SW 1271 (cell line): ENCODE measurements at places on chromosomes 12 and 14.

DNA sequence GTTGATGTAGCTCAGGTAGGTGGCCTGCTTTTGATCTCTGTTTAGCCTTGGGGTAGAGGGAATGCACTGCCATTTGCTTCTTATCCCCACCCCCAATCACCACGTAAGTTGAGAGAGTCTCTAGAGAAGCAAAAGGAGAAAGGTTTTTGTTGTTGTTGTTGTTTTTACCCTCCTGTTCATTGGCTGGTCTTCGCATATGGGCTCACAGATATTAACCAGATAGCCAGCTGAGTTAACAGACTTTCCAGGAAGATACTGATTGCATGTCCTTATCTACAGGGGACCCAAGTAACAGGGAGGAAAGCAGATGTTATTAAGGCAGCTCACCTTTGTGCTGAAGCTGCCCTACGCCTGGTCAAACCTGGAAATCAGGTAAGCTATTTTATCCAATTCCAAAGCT is 2.9 kb downstream of the PA2G4 start:
- DNase-seq = no peak

GRCh38 chr12:132277374-132277941 is 51.9 kb downstream of the GALNT9 start:
- no peak for DNase-seq

DNA sequence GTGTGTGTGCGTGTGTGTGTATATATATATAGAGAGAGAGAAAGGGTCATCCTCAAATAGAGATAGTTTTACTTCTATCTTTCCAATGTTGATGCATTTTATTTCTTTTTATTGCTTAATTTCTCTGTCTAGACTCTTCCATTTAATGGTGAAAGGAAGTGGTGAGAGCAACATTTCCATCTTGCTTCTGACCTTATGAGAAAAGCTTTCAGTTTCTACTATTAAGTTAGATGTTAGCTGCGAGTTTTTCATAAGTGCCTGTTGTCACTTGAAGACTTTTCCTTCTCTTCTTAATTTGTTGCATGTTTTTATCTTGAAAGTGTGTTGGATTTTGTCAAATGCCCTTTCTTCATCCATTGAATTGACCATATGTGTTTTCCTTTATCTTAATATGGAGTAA is 304.4 kb upstream of the FAR2 start:
- DNase-seq = no peak

DNA sequence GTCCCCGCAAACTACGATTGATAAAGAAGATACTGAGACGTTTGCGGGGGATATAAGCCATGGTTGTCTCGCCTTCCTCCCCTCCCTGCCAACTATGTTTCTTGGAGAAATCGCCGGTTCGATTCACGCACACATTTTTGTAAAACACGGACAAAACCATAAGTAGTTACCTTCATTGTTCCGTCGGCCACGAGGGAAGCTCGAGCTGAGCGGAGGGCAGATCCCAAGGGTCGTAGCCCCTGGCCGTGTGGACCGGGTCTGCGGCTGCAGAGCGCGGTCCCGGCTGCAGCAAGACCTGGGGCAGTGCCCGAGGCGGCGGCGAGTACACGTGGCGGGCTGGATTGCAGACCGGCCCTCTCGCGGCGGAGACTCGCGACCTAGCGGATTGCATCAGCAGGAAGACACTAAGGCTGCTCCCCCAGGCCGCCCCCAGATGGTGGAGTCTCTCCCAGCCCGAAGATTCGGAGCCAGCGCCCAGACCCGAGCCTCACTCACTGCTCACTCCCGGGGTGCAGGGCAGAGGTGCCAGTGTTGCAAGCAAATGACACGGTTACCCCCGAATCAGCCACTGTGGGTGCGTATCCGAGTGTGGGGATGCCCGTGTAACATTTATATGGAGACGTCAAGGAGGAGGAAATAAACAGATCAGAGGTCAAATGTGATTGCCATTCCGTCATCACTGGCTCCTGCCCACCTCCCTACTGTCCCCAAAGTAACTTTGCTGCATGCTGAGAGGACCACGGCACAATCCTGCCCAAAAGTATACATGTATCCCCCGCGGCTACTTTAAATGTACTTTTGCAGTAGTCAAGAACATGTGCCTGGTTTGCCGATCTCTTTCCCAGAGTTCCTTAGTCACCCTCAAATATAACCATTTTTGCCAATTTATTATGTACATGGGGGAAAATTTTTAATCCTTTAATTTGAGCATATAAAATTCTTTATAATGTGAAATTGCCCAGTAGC is at the start of gene BCAT1:
Gene BCAT1 (minus strand): TSS at position 345 of the 966 bp plus-strand sequence. CDS start 169 bp downstream, at position 176.
- no peak for DNase-seq

- peak; percentile 25 for DNase-seq
These were observed 212.8 kb upstream of the BMP4 start for GRCh38 chr14:54169254-54169924.

GRCh38 chr14:93462479-93462878 is 31.7 kb downstream of the UNC79 start:
- DNase-seq = no peak

DNA sequence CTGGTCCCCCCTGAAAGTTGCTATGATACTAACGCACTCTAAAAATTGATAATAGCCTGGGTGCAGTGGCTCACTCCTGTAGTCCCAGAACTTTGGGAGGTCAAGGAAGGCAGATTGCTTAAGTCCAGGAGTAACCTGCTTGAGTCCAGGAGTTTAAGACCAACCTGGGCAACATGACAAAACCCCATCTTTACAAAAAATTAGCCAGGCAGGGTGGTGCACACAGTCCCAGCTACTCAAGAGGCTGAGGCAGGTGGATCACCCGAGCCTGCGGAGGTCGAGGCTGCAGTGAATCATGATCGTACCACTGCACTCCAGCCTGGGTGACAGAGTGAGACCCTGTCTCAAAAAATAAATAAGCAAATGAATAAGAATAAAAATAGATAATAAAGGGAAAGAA is 42.9 kb downstream of the HEATR5A start:
- no peak for DNase-seq

GRCh38 chr14:70641548-70642302 is at the start of gene TTC9:
Gene TTC9, plus strand, starts transcription at chr14:70641916. Its CDS starts 214 bp downstream, at chr14:70642130.
- no peak for DNase-seq

DNA sequence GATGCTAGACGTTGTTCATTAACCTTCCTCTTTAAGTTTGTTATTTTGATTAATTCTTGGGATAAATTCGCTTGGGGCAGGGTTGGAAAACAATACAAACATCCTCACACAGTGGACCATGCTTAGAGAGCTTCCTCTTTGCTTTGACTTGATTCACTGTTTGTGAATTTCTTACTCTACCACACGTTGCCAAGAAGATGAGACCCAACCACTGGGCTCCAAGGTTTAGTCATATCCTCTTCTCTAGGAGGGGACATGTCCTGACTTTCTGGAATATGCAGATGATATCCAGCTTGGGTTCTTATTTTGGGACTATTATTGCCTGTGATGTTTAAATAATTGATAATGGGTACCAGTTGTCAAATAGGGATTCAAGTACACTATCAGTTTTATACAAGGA is 428.2 kb downstream of the ATP23 start:
- no peak for DNase-seq

DNA sequence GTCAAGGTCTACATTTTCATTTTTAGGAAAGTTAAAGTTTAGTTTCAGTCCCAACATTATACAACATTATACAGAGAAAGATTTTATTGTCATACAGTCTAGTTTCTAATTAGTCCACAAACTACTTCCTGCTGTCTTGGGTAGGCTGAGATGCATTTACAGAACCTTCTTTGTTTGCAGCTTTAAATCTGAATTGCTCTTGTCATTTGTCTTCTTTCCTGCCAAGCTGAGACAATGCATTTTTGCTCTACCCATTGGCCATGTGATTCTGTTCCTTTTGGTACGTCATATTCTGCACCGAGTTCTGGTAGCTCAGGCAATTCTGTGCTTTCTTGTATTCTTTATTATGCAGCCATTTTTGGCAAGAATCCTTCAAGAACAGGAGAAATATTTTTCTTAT is 228.5 kb downstream of the ATP23 start:
- no peak for DNase-seq

- no peak for DNase-seq
These were observed 101.4 kb downstream of the GPR65 start for GRCh38 chr14:88106377-88106776.

DNA sequence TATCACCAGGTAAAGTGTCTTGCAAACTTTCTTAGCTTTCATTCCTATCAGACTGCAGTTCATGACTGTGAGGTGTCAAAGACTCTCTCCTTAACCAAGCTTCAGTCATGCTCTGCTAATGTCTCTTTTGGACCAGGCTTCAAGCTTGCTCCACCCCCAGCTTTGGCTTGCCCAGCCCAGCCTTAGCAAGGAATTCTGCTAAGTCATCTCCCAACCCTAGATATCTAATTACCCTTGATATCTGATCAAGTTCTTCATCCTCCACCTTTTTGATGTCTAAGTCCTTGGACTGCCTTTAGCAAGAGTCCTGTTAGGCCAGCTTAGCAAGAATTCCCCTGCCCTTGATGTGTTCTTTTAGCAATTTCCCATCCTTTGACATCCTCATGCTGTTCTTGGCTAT is 108.9 kb upstream of the FGD4 start:
- no peak for DNase-seq

DNA sequence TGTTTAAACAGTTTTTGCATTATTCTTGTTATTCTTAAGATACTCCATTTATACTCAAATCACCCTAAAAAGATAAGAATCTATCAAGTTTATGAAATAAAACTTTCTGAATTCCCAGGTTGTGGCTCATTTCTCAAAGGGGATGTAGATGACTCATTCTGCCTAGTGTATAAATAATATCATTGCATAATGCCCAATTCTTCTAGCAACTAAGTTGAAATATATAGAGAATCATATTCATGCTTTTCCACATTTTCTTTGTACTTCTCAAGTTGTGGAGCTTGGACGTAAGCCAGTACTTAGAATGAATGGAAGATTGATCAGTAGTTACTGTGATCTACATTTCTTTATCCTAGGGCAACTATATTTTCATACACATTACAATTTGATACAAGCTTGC is 201.1 kb downstream of the PPFIA2 start:
- no peak for DNase-seq

- no peak for DNase-seq
These were observed 1.9 kb downstream of the CACNA2D4 start for GRCh38 chr12:1916371-1917171.

DNA sequence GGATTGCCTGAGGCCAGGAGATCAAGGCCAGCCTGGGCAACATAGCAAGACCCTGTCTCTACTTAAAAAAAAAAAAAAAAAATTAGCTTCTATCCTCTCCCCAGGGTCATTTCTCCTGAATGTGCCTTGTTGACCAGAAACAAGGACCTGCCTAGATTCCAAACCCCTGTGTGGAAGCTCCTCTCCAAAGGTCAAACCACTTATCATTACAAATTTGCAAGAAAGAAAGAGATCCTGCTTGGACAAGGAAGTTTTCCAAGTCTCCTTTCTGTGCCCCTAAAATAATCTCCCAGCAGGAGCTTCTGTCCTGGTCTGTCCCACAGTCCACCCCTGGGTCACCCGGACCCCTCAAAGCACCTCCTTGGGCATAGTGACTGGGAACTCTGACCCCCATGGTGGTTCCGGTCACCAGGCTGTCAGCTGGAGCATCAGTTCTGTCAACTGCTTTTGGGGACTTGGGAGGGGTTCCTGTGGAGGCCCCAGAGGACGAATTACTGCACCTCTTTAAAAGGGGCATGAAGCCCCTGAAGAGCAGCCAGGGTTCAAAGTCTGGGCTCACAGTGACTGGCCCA is 38.4 kb downstream of the ACTN1 start:
- DNase-seq = no peak

DNA sequence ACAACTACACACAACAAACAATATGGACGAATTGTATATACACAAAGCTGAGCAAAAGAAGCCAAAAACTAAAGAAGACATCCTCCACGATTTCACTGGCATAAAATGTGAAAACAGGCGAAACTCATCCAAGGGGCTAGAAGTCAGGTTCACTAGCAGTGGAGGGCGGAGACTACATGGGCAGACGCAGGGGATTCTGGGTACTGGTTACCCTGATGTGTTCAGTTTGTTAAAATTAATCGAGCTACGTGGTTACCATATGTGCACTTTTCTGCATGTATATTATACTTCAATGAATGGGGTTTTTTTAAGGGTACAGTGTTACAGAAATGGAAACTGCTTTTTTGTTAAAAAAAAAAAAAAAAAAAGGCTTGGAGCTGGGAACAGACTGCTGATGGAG is 12.3 kb downstream of the KDM2B start:
- DNase-seq = no peak

GRCh38 chr14:90890322-90891020 is 74.2 kb upstream of the TTC7B start:
- no peak for DNase-seq

- no peak for DNase-seq
These were observed 174.9 kb downstream of the LRRK2 start for GRCh38 chr12:40399656-40400055.

DNA sequence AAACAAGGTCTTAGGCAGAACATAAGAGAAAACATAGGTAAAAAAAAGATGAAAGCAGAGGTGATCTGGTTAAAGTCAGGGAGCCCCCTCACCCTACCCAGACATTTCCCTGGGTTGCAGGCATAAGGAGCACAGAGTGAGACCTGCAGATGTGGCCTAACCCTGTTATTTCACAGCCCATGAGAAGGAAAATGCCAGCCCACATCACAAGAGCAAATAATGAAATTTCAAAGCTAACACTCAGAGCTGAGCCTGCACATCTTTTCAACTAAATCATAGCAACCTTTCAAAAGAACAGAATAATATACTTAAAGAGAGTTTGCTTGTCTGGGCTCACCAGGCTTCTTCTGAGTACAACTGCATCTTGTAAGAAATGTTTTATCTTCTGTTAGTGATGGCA is 295.4 kb downstream of the RPAP3 start:
- no peak for DNase-seq

DNA sequence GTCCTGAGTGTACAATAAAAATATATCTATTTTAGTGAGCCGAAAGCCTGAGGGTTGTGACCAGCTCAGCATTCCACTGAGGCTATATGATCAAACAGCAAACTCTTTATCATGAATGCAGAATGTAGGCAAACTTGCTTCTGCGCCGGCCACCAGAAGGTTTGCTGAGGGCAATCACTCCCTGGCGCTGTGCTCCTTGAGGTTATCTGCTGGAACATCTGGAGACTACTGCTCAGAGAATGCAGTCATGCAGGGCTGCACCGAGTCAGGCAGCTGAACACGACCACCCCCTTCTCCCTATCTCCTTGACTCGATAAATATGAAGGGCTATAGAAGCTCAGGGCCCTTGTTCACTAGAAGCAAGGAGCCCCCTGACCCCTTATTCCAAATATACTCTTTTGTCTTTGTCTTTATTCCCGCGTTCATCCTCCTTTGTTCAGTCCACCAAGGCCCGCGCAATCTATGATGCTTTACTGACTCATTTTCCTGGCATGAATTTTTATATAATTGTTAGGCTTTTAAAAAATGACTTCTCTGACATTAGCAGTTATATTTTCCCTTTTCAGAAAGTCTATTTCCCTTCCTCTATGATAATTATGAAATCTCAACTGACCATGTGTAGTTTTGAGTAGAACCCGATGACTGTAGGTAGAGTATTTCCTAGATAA is 1089.3 kb downstream of the SLC16A7 start:
- DNase-seq = peak; percentile 18

GRCh38 chr12:94988471-94988870 is 15.0 kb downstream of the NDUFA12 start:
- DNase-seq = no peak

DNA sequence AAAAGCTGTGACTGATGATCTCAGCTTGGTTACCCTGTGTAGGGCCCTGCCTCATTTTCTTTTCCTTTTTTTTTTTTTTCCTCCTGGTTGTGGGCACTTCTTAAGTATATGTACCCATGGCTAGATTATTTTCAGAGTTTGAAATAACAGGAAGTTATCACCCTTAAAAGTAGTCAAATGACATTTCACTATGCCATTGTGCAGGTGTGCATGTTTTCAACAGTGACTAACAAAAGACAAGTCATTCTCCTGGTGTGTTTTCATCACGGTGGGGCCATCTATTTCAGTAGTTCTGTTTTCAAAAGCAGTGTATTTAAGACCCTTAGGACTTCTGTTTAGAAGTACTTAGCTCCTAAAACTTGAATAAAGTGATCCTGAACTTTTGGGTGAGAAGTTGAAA is 15.0 kb downstream of the GABARAPL1 start:
- no peak for DNase-seq
